Inflammatory macrophage treated with lipopolysaccharide for 4 hours (primary cell): ENCODE measurements at places on chromosomes 3 and 15.

DNA sequence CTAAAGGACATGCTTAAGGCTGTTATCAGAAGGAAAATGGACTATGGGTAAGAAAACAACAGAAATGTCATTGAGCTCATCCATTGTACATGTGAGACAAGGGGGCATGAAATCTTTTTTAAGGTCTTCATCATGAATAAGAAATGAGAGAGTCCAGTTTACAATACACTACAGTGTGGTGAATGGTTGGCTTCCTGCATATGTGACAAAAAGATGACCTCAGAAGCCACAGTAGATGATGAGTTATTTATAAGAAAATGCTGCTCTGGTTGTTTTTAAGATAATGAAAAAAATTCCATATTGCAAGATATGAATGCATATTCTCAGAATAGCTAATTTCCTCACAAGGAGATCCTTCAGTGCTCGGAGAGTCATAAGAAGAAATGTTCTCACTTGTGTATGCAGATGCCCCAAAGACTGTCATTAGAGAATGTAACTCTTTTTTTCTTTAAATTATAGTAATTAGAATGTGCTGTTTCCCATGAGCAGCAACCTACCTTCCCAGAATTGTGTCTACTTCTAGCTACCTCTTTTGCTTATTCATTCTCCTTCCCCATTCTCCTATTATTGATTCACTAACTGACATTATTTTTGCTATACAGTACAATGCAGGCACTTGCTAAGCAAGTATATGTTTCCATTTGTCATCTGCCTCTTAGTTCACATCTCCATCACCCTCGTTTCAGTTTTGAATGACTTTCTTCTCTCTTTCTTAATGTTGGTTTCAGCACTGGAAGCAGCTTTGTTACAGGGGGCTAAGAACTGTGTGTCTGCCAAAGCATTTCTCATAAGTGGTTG, 152.0 kb upstream of the PEX5L start:
- DNase-seq, result no peak

- DNase-seq, result no peak
Observed at GRCh38 chr15:58336161-58336560, 95.6 kb upstream of the LIPC start.

- DNase-seq, result peak; percentile 95
Observed at GRCh38 chr3:5463991-5464390, 276.5 kb downstream of the EDEM1 start.

- no peak for DNase-seq
Observed at GRCh38 chr15:71250936-71251583, 135.8 kb downstream of the THSD4 start.

GRCh38 chr3:100521439-100521845, 29.0 kb downstream of the TMEM45A start:
- peak; percentile 80 for DNase-seq

DNA sequence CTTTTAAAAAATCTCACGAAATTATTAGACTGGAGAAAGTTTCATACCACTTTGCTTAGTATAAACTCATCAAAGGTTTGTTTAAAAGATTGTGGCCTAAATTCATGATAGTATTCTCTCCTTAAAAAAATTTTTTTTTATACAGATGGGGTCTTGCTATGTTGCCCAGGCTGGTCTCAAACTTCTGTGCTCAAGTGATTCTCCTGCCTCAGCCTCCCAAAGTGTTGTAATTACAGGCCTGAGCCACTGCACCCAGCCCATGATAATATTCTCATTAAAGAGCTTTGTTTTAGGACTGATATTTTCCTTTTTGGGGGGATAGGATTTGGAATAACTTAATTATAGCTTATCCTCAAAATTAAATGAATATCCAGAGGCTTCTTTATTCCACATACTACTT, 19.9 kb downstream of the ECT2 start:
- no peak for DNase-seq

- DNase-seq, result no peak
Observed at GRCh38 chr15:78093242-78094020, 1.1 kb downstream of the SH2D7 start.

DNA sequence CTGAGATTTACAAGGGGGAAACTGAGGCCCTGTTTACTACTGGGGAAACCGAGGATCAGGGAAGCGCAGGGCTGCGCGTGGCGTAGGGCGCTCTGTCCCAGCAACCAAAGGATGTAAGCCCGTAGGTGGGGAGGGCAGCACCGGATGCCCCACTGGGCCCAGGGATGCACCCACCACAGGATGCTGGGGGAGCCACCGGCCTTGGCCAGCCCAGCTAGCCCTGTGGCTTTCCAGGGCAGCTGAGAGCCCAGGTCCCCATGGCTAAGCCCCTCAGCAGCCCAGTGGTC, 33.4 kb downstream of the RPN1 start:
- DNase-seq, result no peak

- DNase-seq, result peak; percentile 90
Observed at GRCh38 chr3:105806359-105806758, 62.5 kb downstream of the CBLB start.

GRCh38 chr3:135802171-135802570, 163.4 kb upstream of the PPP2R3A start:
- no peak for DNase-seq

- DNase-seq, result peak; percentile 86
Observed at GRCh38 chr15:101320501-101321052, 25.5 kb upstream of the SNRPA1 start.

DNA sequence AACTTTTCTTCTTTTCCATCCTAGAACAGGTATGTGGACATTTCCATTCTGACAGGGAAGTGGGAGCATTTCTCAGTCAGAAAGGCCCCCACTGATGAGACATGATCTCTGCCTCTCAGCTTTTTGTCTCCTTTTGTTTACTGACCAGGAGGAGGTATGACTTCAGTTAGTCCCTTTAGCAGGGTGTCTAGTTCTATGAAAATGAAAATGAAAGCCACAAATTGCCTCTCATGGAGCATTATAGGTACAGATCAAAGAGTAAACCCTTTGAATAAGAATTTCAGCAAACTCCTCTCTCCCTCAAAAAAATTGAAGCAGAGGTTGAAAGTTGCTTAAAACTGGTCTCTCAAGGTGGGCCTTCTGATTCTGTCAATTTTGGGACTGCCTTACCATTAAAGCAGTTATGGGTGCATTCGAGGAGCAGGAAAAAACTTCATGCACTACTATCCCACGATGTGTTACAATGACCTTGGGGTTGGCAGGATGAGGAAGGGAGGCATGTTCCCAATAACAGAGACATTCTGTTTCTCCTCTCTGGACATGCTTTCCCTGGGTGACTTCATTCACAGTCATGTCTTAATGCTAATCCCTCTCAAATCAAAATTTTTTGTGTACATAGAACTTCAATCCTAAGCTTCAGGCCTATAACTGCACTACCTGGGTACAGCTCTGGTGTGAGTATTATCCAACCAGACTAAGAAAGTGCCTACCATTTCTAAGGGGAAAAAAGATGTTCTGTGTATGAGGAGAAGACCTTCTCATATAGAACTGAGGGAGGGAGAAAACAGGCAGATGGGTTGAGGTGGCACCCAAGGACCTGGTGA, 50.6 kb upstream of the TBC1D23 start:
- no peak for DNase-seq

DNA sequence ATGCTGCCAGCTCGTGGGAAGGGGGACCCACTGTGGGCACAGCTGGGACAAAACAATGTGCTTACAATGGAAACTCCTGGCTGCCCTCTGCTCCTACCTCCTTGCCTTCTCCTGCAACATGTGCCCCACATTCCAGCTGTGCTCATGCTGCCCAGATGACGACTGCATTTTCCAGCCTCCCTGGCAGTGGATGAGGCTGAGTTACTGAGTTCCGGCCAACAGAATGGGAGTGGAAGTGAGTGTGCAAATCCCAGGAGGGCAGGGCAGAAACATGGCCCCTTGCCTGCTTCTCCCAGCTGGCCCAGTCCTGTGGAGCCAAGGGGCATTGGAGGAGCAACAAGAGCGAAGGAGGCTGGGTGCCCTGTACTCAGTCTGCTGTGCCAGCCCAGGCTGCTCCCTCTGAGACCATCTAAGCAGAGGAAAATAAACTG, 17.1 kb downstream of the KLF15 start:
- DNase-seq, result no peak

GRCh38 chr3:18787441-18787840, 360.9 kb upstream of the KCNH8 start:
- DNase-seq, result no peak

DNA sequence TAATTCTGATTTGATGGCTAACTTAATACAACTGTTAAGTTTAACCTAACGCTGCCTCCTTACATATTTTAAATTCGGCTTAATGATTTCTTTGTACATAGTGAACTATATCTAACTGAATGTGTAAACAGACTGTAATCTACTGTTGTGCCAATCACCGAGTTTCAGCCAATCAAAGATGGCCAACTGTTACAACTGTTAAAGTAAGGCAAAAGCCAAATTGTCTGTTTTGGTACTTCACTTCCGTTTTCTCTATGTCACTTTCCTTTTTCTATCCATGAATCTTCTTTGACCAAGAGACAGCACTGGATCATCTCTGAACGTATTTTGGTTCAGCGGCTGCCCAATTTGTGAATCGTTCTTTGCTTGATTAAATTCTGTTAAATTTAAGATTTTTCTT, 137.0 kb downstream of the LMLN start:
- no peak for DNase-seq

GRCh38 chr3:137304313-137305056, 346.7 kb downstream of the IL20RB start:
- no peak for DNase-seq

GRCh38 chr15:57038040-57038439, 119.6 kb downstream of the TCF12 start:
- DNase-seq, result no peak

GRCh38 chr3:139564294-139564861, 24.8 kb upstream of the RBP1 start:
- DNase-seq, result peak; percentile 54

DNA sequence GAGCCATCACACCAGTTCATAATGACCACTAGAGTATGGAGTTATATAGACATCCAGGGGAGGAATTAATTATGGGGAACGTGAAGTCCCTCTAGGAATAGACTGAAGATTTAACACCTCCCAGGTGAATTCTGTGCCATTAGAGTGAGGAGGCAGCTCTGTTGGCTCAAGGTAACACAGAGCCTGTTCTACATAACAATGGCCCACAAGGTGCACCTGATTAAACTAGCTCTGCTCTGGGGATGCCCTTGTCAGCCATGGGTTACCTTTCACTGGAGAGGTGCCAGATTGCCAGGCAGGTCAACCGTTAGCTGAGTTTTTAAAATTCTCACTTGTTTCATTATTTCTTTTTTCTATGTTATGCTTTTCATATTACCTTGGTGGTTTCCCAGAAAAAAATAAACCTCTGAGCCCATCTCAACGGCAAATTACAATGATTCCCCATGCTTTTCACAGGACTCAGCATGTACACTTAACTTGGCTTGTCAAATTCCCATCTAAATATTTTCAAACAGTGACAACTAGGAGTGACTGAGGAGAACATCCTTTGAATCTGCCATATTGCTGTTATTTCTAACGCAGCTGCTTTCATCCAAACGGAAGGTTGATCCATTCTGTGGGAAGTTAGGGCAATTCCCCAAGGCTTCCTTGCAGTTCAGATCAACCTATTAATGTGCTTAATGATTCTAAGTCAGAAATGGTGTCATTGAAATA, 512.9 kb downstream of the MCTP2 start:
- DNase-seq, result no peak

- DNase-seq, result peak; percentile 57
Observed at GRCh38 chr15:57784081-57784511, 77.6 kb downstream of the POLR2M start.

GRCh38 chr3:29436612-29437323, 155.9 kb downstream of the RBMS3 start:
- DNase-seq, result no peak

- DNase-seq, result no peak
Observed at GRCh38 chr15:39859636-39860035, 60.4 kb downstream of the GPR176 start.

- DNase-seq, result no peak
Observed at GRCh38 chr3:17182166-17182565, 297.4 kb downstream of the PLCL2 start.

- no peak for DNase-seq
Observed at GRCh38 chr3:186724911-186725310, 7.8 kb downstream of the KNG1 start.

DNA sequence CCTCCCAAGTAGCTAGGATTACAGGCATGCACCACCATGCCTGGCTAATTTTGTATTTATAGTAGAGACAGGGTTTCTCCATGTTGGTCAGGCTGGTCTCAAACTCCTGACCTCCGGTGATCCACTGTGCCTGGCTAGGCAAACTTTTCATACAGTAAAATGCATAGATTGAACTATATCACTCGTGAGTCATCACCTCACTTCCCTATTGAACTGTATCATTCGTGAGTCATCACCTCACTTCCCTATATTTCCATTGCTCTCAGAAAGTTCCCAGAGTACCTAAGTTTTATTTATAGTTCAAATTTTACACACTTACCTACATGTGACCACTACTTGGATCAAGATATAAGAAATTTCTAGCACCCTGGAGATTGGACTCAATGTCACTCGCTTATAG, 73.6 kb upstream of the ACAD9 start:
- peak; percentile 95 for DNase-seq

DNA sequence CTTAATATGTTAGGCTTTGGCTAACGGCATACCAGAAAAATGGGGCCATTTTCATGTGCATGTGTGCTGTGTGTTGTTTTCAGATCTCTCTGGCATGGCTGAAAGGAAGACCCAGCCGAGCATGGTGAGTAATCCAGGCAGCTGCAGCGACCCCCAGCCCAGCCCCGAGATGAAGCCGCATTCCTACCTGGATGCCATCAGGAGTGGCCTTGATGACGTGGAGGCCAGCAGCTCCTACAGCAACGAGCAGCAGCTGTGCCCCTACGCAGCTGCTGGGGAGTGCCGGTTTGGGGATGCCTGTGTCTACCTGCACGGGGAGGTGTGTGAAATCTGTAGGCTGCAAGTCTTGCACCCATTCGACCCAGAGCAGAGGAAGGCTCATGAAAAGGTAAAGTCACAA, 15.1 kb downstream of the MKRN2 start:
- no peak for DNase-seq

- DNase-seq, result peak; percentile 7
Observed at GRCh38 chr3:64399205-64399800, 174.0 kb upstream of the PRICKLE2 start.

DNA sequence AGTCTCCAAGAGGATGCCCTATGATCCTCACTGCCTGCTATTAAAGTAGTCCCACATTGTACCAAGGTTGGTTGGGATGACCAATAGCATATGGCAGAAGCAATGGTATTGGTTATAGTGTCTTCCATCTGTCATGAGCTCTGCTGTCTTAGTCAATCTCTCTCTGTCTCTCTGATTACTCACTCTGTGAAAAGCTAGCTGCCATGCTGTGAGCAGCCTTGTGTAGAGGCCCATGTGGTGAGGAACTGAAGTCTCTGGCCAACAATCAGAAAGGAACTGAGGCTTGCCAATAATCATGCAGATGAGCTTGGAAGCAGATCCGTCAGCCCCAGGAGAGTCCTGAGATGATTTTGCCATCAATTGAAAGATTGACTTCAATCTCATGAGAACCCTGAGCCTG, 60.3 kb upstream of the CFAP161 start:
- peak; percentile 14 for DNase-seq

DNA sequence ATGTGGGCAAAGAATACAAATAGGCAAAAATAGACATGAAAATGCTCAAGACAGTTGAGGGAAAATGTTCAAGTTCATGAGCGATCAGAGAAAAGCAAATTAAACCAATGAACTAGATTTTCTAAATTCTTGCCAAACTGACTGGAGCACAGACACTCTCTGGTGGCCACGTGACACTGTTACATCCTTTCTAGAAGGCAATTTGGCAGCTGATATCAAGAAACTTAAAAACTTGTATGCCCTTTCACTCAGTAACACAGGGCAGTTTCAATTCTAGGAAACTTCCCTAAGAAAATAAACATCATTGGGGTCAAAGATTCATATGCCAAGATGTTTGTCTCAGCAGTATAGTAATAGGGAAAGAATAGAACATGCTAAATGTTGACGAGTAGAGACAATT, 52.2 kb downstream of the ABHD5 start:
- DNase-seq, result no peak
